ENCODE measurements at places on chromosomes 5 and 9. TPM values are rescaled to one million over a fixed set of nuclear protein-coding genes. Genes with fewer than 3 reads are reported as not detected.

- H3K36me3 ChIP-seq: no peaks in the 10 kb centered on the region
- H3K27me3 ChIP-seq: no peaks in the 10 kb centered on the region
- no peak overlapping the region for H3K4me3 ChIP-seq
- H3K27ac ChIP-seq: no peak overlapping the region
- no peak for DNase-seq
- H3K4me1 ChIP-seq: no peaks in the 10 kb centered on the region
These were observed 86.9 kb downstream of the UGCG start for GRCh38 chr9:111983484-111983908.

GRCh38 chr9:35158501-35159280 is 3.1 kb upstream of the UNC13B start:
- H3K27ac ChIP-seq: no peak overlapping the region
- no peaks in the 10 kb centered on the region for H3K4me1 ChIP-seq
- no peaks in the 10 kb centered on the region for H3K36me3 ChIP-seq
- no peaks in the 10 kb centered on the region for H3K27me3 ChIP-seq
- no peak overlapping the region for H3K4me3 ChIP-seq

GRCh38 chr5:10227379-10227778 is 22.3 kb downstream of the ATPSCKMT start:
- DNase-seq: no peak
- no peaks in the 10 kb centered on the region for H3K27me3 ChIP-seq
- H3K4me1 ChIP-seq: no peaks in the 10 kb centered on the region
- H3K4me3 ChIP-seq: no peak overlapping the region
- no peak overlapping the region for H3K27ac ChIP-seq

DNA sequence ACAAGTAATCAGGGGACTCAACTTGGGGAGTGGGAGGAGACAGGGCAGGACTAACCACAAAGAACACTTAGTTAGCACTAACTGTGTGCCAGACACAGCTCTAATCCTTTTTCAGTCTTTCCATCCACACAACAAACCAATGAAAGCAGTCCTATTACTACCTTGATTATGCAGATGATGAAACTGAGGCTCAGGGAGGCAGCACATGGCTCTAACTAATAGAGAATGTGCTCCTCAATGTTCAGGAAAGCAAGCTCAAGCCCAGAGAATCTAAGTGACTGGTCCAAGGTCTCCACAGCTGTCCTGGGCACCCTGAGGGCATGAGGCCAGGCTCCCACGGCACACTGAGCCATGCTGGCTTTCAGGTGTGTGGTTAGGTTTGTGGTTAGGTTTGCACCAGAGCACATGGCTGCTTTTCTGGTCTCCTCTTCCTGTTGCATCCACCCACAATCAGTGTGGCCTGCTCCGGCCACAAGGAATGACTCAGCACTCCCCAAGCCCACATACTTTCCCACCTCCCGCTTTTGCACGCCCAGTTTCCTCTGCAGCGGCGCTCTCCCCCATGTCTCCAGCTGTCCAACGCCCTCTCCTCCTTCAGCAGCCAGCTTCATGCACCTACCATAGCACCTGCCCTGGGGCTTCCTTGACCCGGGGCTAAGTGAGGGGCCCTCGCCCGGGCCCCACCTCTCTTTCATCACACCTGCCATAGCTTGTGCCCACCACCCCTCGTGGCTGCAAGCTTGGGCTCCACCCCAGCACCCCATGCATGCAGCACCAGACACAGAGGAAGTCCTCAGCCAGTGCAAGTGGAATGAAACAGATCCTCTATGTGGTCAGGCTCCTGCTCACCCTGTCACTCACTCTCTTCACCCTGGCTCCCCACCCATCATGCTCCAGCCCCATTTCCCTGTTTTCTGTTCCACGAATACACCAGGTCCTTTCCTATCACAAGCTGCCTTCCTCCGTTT is 133.1 kb downstream of the GABBR2 start:
- DNase-seq: no peak
- H3K27me3 ChIP-seq: no peaks in the 10 kb centered on the region
- H3K27ac ChIP-seq: no peak overlapping the region
- H3K36me3 ChIP-seq: no peaks in the 10 kb centered on the region

- no peaks in the 10 kb centered on the region for H3K4me1 ChIP-seq
- H3K36me3 ChIP-seq: no peaks in the 10 kb centered on the region
- peak; percentile 65 for DNase-seq
- no peak overlapping the region for H3K4me3 ChIP-seq
- no peaks in the 10 kb centered on the region for H3K27me3 ChIP-seq
These were observed 67.2 kb downstream of the IL31RA start for GRCh38 chr5:55918087-55919035.

DNA sequence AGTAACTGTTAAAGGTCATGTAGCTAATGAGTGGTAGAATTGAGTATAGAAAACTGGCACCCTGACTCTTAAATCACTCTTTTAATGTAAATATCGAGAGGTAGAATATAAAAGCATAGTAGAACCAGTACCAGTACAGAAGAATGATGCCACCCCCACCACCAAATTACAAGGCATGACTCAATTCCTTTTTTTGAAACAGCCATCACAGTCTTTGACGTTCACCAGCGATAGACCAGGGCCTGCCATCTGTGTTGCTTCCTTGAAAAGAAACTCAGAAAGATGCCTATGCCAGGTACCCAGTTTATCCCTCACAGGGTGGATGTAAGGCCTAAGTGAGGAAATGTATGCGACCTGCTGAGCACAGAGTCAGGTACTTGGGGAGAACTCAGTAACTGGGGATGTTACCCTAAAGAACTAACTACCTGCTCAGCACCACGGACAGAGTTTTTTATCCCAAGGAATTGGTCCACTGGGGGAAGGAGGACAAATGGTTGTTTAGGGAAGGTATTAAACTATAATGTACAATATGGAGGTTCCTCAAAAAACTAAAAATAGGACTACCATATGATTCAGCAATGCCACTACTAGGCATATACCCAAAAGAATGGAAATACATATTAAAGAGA is 116.5 kb downstream of the BRINP1 start:
- no peak overlapping the region for H3K27ac ChIP-seq
- no peaks in the 10 kb centered on the region for H3K4me1 ChIP-seq
- DNase-seq: no peak
- H3K36me3 ChIP-seq: no peaks in the 10 kb centered on the region
- no peaks in the 10 kb centered on the region for H3K27me3 ChIP-seq

DNA sequence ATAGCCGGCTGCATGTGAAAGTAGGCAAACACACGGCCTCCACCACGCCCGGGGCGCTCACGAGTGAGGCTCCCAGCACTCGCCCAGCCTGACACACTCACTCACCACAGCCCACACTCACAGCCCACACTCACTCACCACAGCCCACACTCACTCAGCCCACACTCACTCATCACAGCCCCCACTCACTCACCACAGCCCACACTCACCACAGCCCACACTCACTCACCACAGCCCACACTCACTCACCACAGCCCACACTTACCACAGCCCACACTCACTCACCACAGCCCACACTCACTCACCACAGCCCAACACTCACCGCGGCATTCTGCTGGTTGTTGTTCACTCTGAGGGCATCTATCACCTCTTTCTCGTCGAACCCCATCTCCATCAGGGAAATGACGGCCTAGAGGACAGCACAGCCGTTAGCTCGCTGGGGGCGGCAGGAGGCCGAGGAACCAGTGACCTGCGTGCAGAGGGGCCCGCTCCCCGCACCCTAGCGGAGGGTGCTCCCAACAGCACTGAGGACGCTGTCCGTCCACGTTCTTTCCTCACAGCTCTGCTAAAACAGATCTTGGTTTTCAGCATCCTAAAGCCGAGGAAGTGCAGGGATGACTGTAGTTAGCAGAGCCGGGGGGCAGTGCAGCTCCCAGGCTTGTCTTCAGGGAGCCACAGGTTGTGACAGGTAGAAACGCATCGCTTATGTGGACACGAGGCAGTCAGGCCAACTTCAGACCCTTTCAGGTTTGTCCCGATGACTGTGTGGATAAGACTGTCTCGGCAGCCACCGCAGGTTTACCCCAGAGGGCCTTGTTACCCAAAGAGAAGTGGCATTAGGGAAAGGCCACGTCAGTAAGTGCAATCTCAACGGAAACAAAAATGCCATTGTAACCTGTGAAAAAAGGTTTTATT is 21.6 kb downstream of the UBAC1 start:
- no peak for DNase-seq
- no peaks in the 10 kb centered on the region for H3K4me1 ChIP-seq
- no peak overlapping the region for H3K27ac ChIP-seq
- H3K36me3 ChIP-seq: peaks cover 67% of the 10 kb centered on the region
- H3K4me3 ChIP-seq: no peak overlapping the region

GRCh38 chr9:90964101-90965020 is 162.7 kb downstream of the SYK start:
- no peaks in the 10 kb centered on the region for H3K27me3 ChIP-seq
- H3K4me1 ChIP-seq: no peaks in the 10 kb centered on the region
- DNase-seq: peak; percentile 41
- H3K4me3 ChIP-seq: no peak overlapping the region

The KIAA0825 gene
- polyA plus RNA-seq: 2.6 TPM

The CMYA5 gene
- 5.7 TPM for polyA plus RNA-seq
